ENCODE measurements at places on chromosomes 6 and 20. TPM values are rescaled to one million over a fixed set of nuclear protein-coding genes. Genes with fewer than 3 reads are reported as not detected.

The OR2H2 gene
- total RNA-seq, result not detected

The TNXB gene
- 22.2 TPM for total RNA-seq

The PLCB1 gene
- 12.0 TPM for total RNA-seq

The PRSS35 gene
- total RNA-seq, result 6.5 TPM

The LGSN gene
- not detected for total RNA-seq

The ABHD16B gene
- not detected for total RNA-seq

The OR2H1 gene
- total RNA-seq, result not detected

The DEFB132 gene
- total RNA-seq, result not detected

The C6orf58 gene
- total RNA-seq, result not detected

The LY6G5C gene
- 2.0 TPM for total RNA-seq

The PPIL6 gene
- total RNA-seq, result 3.4 TPM

The SSTR4 gene
- total RNA-seq, result not detected

DNA sequence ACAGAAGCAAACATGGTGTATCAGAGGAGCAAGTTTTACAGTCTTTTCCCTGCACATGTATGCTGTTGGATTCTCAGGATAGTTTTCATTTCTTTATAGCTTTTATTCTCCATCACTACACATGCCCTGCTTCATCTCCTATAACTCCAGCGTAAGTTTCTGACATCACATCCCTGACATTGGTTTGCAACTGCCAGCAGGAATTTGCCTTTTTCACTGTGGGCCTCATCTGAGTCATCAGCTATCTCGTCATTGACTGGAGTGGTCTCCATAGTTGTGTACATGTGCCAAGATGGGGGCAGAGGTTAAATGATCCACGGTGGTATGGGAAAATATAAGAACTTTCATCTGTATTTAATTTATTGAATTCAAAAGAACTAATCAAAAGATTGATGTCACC lies 96.7 kb downstream of the SLX4IP start:
- H3K27ac ChIP-seq, result no peak overlapping the region
- no peak overlapping the region for H3K4me3 ChIP-seq
- peaks cover 7% of the 10 kb centered on the region for H3K4me1 ChIP-seq
- H3K27me3 ChIP-seq, result no peaks in the 10 kb centered on the region
- H3K36me3 ChIP-seq, result peaks cover 7% of the 10 kb centered on the region

DNA sequence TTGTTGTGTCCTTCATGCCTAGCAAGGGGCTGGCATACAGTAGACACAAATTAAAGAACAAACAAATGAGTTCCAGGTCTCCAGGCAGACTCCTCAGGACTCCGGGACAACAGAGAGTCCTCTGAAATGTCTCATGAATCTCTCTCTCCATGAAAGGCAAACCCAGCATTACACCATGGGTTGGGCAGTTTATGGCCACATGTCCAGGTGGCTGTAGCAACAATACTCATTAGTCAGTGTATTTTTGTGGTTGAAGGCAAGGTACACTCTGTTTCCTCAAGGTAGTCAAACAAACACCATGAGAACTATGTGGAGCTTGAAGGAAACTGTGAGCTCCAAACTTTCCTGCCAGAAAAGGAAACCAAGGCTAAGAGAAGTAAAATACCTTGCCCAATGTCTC lies 62.2 kb downstream of the KCNB1 start:
- no peaks in the 10 kb centered on the region for H3K4me1 ChIP-seq
- H3K36me3 ChIP-seq, result no peaks in the 10 kb centered on the region
- H3K27ac ChIP-seq, result no peak overlapping the region
- H3K27me3 ChIP-seq, result peaks cover 25% of the 10 kb centered on the region
- DNase-seq, result no peak

DNA sequence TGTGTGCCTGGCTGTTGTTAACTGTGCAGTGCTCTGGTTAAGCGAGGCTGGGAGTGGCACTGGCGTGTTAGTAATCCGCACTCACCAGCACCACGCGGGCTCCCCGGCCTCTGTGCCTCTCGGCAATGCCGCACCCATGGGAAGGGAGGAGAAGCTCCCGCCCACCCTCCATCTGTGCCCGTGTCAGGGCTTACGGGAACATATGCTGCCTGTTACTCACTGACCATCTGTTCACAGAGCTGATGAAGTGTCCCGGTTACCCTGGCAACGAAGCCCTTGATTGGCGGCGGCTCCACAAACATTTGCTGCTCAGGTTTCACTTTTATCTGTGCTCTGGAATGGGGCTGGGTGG lies 114.7 kb downstream of the PSMB1 start:
- peak overlapping the region; percentile 67 for H3K4me3 ChIP-seq
- H3K27ac ChIP-seq, result peak overlapping the region; percentile 88
- peaks cover 5% of the 10 kb centered on the region for H3K36me3 ChIP-seq
- DNase-seq, result peak; percentile 86
- no peaks in the 10 kb centered on the region for H3K27me3 ChIP-seq

DNA sequence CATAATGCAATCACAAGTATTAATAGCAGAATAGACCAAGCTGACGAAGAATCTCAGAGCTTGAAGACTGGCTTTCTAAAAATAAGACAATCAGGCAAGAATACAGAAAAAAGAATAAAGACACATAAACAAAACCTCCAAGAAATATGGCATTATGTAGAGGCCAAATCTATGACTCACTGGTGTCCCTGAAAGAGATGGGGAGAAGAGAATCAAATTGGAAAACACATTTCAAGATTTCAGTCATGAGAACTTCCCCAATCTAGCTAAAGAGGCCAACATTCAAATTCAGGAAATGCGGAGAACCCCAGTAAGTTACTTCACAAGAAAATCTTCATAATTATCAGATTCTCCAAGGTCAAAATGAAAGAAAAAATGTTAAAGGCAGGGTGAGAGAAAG lies 69.0 kb upstream of the PDE7B start:
- H3K27me3 ChIP-seq, result peaks cover 3% of the 10 kb centered on the region
- no peak overlapping the region for H3K27ac ChIP-seq
- no peak for DNase-seq
- no peaks in the 10 kb centered on the region for H3K4me1 ChIP-seq
- H3K4me3 ChIP-seq, result no peak overlapping the region
- H3K36me3 ChIP-seq, result no peaks in the 10 kb centered on the region

DNA sequence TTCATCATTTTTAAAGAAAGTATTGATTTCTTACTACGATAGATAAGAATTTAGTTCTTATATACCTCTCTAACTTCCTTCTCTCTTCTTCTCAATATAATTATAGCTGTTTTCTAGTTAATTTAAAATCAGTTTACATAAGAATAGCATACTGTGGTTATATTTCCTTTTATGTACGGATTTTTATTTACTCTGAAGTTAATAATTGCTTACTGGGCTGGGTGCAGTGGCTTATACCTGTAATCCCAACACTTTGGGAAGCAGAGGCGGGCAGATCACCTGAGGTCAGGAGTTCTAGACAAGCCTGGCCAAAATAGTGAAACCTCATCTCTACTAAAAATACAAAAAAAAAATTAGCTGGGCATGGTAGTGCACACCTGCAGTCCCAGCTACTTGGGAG lies 9.7 kb downstream of the ACSS2 start:
- no peak overlapping the region for H3K27ac ChIP-seq
- H3K27me3 ChIP-seq, result no peaks in the 10 kb centered on the region
- H3K36me3 ChIP-seq, result peaks cover 25% of the 10 kb centered on the region
- no peaks in the 10 kb centered on the region for H3K4me1 ChIP-seq
- no peak for DNase-seq

DNA sequence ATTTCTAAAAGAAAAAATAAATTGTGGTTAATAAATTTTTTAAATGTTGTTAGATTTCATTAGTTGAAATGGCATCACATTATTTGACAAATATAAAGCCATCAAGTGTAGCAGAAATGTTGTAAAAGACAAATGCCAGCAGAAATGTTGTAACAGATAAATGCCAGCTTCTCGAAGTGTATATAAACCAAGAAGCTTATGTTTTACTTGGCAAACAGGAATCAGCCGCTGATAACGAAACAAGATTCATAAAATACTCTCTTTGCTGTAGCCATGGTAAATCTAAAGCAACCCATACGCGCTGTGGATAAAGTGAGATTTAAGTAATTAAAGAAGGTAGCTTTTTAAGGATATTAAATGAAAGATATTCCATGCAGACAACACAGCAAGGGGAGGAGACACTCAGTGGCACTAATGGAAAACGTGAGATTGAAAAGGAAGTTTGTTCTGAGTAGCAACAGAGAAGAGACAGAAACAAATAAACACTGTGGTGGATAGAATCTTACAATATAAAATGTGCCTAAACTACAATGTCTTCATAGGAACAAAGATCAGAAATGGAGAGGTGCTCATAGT lies 29.6 kb downstream of the BTBD9 start:
- DNase-seq, result no peak
- no peak overlapping the region for H3K4me3 ChIP-seq
- no peaks in the 10 kb centered on the region for H3K36me3 ChIP-seq
- no peaks in the 10 kb centered on the region for H3K4me1 ChIP-seq

DNA sequence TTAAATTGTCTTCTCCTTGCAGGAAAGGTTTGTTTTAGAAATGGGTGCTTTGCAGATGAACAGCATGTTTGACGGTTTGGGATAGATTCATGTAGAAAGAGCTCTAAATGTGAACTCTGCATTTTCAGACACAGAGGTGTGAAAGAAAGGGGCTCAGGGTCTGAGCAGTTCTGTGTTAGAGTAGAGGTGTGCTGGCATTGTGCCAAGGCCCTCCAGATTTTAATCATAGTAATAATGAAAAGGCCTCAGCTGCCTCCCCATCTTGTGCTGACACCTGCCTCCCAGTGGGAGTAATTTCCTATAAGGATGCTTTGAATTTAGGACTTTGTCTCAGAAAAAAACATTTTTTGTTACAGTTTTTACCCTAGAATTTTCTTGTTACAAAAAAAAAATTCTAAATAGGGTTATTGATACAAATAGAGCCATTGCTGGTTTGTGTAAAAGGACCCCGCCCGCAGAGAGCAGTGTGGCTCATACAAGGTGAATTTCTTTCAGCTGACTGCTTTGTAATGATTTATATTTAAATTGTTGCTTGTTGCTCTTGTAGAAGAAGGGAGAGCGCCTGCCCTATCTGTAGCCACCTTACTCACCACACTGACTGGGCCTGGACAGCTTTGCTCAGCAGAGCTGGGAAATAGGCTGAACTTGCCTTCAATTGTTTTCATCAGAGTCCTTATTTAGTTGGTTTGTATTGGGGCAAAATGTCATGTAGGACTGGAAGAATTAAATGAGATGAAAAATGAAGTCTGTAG lies 294.5 kb downstream of the ZFAND3 start:
- no peak overlapping the region for H3K4me3 ChIP-seq
- no peak overlapping the region for H3K27ac ChIP-seq
- no peaks in the 10 kb centered on the region for H3K27me3 ChIP-seq
- peaks cover 34% of the 10 kb centered on the region for H3K4me1 ChIP-seq

- no peak overlapping the region for H3K27ac ChIP-seq
- H3K4me3 ChIP-seq, result no peak overlapping the region
- peaks cover 10% of the 10 kb centered on the region for H3K4me1 ChIP-seq
- H3K27me3 ChIP-seq, result peaks cover 4% of the 10 kb centered on the region
These were observed 93.4 kb upstream of the SLC2A12 start for GRCh38 chr6:134145786-134146185.

DNA sequence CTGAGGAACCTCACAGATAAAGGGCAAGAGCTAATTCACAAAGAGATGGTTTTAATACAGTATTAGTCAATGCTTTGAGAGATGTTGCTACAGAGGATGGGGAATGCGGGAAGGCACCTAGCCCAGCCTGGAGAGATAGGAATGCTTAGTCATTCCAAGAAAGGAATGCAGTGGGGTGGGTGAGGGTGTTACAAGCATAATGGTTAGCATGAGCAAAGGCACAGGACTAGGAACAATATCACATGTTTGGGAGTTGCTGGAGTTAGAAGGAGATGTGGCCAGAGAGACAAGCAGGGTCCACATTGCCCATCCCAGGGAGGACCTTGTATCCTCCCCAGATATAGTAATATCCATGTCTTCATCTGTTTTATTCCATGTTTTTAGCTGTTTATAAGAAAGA lies 107.0 kb upstream of the OGFRL1 start:
- DNase-seq, result no peak
- H3K36me3 ChIP-seq, result peaks cover 4% of the 10 kb centered on the region
- peaks cover 9% of the 10 kb centered on the region for H3K27me3 ChIP-seq
- H3K4me1 ChIP-seq, result no peaks in the 10 kb centered on the region
- no peak overlapping the region for H3K27ac ChIP-seq
- H3K4me3 ChIP-seq, result no peak overlapping the region

DNA sequence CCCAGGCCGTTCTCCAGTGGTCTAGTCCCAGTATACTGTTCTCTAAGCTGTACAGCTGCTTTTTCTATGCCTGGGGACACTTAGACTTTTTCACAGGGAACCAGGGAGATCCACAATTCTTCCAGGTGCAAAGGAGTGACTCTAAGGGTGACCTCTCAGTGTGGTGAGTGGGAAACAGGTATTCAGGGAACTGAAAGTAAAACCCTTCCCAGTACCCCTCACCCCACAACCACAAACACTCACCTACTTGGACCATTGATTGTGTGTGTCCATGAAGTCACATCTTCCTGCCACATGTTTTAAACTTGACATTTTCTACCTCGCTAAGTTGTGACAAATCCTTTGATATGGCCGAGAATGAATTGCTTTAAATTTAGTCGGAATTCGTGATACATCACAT lies 183.6 kb downstream of the CLIC5 start:
- no peak for DNase-seq
- H3K36me3 ChIP-seq, result no peaks in the 10 kb centered on the region
- H3K4me3 ChIP-seq, result no peak overlapping the region
- no peak overlapping the region for H3K27ac ChIP-seq

GRCh38 chr20:24018796-24019195 lies 30.2 kb upstream of the GGTLC1 start:
- no peak overlapping the region for H3K27ac ChIP-seq
- no peak for DNase-seq
- peaks cover 38% of the 10 kb centered on the region for H3K27me3 ChIP-seq

- no peak overlapping the region for H3K27ac ChIP-seq
- DNase-seq, result no peak
- no peaks in the 10 kb centered on the region for H3K4me1 ChIP-seq
- H3K36me3 ChIP-seq, result no peaks in the 10 kb centered on the region
These were observed 20.0 kb downstream of the PLA2G7 start for GRCh38 chr6:46715141-46715540.

- H3K36me3 ChIP-seq, result peaks cover 3% of the 10 kb centered on the region
- no peak for DNase-seq
- peak overlapping the region; percentile 36 for H3K4me3 ChIP-seq
- no peak overlapping the region for H3K27ac ChIP-seq
These were observed 3.2 kb downstream of the PSMG4 start for GRCh38 chr6:3261921-3262320.
